Mesothelial cell of epicardium (in vitro differentiated cells): ENCODE measurements at places on chromosomes 2 and 18. TPM values are rescaled to one million over a fixed set of nuclear protein-coding genes. Genes with fewer than 3 reads are reported as not detected.

DNA sequence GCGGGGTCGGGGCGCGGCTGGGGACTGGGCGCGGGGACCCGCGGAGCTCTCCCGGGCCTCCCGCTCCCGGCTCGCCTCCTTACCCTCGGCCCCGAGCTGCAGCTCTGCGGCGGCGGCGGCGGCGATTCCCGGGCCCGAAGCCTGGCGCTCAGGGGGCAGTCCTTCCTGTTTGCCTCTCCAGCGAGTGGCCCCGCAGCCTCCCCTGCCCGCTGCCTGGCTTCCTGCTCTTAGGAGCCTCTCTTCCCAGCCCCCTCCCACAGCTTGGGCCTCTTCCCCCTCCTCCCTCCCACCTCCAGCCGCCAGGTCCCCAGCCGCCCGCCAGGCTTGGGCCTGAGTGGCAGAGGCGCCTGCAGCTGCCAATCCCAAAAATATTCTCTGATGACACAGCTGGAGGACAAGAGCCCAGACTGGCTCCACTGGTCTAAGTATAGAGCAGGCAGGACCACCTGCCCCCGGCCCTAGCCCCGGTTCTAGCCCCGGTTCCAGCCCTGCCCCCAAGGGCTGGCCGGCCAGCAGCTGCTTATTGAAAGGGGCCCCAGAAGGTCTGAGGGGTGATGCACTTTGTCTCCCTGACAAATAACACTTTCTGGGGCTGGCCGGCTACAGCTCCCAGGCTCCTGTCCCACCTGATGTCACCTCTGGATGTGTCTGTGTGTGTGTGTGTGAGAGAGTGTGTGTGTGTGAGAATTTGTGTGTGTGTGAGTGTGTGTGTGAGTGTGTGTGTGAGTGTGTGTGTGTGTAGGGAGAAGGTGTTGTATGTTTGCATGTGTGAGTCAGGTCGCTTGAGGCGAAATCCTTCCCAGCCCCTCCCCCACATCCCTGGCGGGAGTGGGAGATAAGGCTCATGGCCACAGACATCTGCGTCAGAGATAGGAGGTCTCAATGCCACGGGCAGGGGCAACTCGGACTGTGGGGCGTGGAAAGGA is at the start of gene OBSL1:
TSS of gene OBSL1 (minus strand) at position 229 of the 926 bp plus-strand sequence. CDS start 307 bp downstream, outside the sequence.
- peak; percentile 64 for DNase-seq

- no peak for DNase-seq
These were observed 3.3 kb downstream of the CIB4 start for GRCh38 chr2:26637811-26638310.

GRCh38 chr2:223488814-223489213 is 113.3 kb downstream of the SCG2 start:
- no peak for DNase-seq

GRCh38 chr2:21021430-21021829 is 22.4 kb downstream of the APOB start:
- no peak for DNase-seq

SERPINB11 gene
- total RNA-seq: not detected in 3 replicates

NETO1 gene
- not detected in 3 replicates for total RNA-seq

UGGT1 gene
- total RNA-seq: 38.1 to 46.5 TPM (median 41.8 TPM) in 3 replicates
